Lung microvascular endothelial cell (primary cell): ENCODE measurements at places on chromosomes 2 and 18. TPM values are rescaled to one million over a fixed set of nuclear protein-coding genes. Genes with fewer than 3 reads are reported as not detected.

- DNase-seq, result no peak
These were observed 211.3 kb downstream of the CYP26B1 start for GRCh38 chr2:71936076-71937030.

DNA sequence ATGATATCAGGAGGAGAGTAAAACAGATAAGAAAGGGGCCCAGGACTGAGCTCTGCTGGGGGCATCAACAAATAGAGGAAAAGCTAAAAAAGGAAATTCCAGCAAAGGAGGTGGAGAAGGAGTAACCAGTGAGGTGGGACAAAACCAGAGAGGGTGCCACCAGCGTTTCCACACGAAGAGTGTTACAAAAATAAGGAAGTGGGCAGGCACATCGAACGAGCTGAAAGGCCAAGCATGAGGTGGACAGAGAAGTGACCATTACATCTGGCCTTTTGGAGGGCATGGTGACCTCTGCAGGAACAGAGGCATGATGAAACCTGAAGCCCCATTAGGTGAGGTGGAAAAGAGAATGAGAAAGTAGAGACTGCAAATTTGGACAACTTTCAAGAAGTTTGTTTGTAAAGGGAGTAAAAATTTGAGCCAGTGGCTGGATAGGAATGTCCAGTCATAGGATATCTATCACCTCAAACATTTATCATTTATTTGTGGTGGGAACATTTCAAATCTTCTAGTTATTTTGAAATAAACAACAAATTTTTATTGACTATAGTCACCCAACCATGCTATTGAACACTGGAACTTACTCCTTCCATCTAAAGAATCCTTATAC lies 18.4 kb upstream of the VIT start:
- no peak for DNase-seq

- peak; percentile 72 for DNase-seq
These were observed 38.1 kb upstream of the STAT1 start for GRCh38 chr2:191051825-191052778.

- no peak for DNase-seq
These were observed 228.3 kb downstream of the LDLRAD4 start for GRCh38 chr18:13446610-13447461.

Gene CCT4
- total RNA-seq, result 123 and 134 TPM in 2 replicates

Gene C2orf15
- 0.20 and 0.22 TPM in 2 replicates for total RNA-seq
